ENCODE measurements at places on chromosomes 16 and 17. TPM values are rescaled to one million over a fixed set of nuclear protein-coding genes. Genes with fewer than 3 reads are reported as not detected.

DNA sequence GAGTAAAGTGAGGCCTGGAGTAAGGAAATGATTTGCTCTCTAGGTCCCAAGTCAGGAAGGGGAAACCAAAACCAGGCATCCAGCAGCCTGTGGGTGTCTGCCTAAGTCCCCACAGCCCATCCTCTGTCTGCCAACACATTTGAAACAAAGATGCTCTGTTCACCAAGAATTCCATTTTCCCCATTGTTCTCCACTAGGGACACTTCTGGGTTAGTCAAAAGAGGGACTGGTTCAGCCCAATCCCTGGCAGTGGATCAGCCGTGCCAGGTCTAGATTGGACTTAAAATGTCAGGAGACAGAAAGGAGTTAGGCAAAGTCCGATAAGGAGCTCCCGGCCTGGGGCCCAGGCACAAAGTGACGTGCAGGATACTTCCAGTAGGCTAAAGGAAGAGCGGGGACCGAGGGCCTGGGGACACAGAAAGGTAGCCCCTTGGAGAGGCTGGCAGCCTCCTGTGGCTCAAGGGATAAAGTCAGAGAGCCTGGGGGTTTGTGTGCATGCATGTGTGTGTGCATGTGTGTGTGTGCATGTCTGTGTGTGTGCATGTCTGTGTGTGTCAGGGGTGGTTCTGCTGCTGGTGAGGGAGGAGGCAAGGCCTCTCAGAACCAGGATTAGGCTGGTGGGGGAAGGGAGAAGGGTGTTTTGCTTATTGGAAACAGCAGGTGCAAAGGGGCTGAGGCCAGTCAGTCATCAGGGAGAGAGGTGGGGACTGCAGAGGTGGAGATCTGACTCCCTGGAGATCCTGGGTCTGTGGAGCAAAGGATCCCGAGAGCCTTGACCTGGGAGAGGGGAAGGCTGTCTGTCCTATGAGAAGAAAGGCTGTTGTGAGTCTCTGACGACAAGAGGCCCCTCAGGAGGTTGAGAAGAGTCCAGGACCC, 41.7 kb upstream of the IL34 start:
- no peak for DNase-seq

The ABCC11 gene
- total RNA-seq, result 0.22 TPM

GRCh38 chr17:19322129-19322505, 40.4 kb downstream of the B9D1 start:
- no peak for DNase-seq

The CCL17 gene
- total RNA-seq, result not detected

Measured in mesenteric fat pad (tissue), 1 donor.